ENCODE measurements at places on chromosomes 13 and 19.
A peak's percentile ranks its signal among the peaks of the same experiment; 100 is the strongest.

DNA sequence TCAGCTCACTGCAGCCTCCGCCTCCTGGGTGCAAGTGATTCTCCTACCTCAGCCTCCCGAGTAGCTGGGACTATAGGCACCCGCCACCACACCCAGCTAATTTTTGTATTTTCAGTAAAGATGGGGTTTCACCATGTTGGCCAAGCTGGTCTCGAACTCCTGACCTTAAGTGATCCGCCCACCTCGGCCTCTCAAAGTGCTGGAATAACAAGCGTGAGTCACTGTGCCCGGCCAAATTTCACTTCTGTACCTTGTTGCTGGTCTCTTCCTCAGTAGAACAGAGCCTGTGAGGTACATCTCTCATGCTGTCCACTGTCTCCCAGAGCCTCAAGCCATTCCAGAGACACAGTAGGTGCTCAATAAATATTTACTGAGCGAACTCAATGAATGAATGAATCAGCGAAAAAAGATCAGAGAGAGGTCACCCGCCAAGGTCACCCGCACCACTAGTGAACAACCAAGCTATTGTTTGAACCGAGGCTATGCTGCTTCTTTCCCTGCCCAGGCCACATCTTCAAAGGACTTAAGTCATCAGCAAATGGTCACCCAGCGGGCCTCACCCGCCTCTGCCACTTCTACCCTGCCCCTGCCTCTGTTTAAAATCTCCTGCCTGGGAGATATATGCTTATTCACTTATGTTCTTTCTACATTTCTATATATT is 9.3 kb downstream of the TMEM143 start:
- no peak for DNase-seq

DNA sequence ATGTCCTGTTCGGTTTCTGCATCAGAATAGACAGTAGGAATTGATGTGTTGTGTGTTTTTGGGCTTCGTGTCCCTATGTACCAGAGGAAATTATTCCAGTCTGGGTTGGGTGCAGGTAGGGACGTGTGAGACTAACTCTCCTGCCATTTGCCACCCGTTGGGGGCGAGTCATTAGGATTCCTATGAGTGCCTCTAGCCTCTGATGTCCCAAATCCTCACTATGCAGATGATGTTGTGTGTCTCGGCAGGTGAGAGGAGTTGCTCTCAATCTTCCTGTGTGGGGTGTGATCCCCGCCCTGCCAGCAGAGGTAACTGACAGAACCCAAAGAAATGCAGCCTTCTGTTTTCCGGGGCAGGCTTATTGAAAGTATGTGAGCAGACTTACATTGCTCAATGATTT is 31.2 kb upstream of the ZNF331 start:
- no peak for DNase-seq

- DNase-seq = peak; percentile 99
Observed at GRCh38 chr19:35775298-35776101, at the start of gene ARHGAP33. ARHGAP33 (plus strand) TSS chr19:35775564; CDS start chr19:35775659, 95 bp downstream.

DNA sequence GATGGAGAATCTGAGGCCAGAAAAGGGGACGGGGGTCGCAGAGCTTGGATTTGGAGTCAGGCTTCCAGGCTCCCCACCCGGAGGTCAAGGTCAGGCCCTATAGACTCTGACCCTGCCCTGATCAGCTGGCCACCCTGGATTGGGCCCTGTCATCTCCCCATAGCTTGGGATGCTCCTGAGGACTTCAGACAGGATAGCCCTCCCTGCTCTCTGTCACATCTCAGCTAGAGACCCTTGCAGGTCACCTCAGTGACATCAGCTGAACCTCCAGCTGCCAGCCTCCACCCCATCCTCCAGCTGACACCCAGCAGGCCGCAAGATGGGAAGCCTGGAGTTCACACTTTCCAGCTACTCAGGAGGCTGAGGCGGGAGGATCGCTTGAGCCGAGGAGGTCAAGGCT is 2.8 kb upstream of the TPM4 start:
- DNase-seq = peak; percentile 17

- DNase-seq = no peak
Observed at GRCh38 chr19:4897146-4897545, 5.5 kb downstream of the ARRDC5 start.

DNA sequence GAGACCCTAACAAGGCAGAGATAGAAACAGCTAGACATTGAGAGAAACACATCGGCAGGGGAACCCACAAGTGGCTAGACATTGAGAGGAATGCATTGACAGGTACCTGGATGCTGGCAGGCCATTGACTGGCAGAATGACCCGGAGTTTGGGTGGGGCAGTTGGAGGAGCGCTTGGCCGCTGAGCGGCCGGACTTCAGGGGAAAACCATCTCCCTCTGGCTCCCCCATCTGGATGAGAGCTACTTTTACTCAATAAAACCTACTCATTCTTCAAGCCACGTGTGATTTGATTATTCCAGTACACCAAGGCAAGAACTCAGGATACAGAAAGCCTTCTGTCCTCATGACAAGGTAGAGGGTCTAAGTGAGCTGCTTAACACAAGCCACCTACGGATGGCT is 473.4 kb downstream of the SLITRK5 start:
- DNase-seq = no peak

DNA sequence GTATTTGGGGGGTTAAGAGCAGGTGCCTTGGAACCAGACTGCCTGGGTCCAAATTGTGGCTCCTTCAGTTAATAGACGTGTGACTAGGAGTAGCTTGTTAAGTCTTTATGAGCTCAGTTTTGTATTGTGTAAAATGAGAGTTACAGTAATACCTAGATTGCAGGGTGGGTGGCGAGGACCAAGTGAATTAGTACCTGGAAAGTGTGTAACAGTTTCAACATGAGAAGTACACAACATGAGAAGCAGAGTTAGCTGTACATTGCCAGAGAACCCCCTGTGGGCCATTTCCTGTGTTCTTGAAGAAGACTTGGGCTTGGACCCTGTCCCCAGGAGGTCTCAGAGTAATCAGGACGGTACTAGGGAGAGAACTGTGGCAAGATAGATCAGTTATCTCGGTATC is 36.8 kb downstream of the PPP2R1A start:
- DNase-seq = no peak

GRCh38 chr13:98173431-98174152 is 3.5 kb downstream of the RNF113B start:
- no peak for DNase-seq

DNA sequence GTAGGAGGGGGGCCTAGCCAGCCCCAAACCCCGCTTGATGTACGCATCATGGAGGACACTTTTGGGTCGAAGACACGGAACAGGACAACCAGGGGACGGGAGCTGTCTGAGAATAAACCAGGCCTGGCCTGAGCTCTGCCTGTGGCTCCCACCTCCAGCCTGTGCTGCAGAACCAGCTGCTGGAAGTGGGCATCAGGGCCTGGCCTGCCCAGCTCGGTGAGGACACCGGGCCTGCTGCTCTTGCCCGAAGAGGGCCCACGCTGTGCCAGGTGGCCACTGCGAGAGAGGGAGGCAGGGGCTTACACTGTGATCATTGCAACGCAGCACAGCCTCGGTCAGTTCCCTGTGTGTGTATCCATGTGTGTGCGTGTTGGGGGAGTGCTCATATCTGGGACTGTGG is 34.6 kb downstream of the CEBPG start:
- no peak for DNase-seq

GRCh38 chr13:23160638-23161480 is 19.9 kb upstream of the SGCG start:
- DNase-seq = no peak

- DNase-seq = no peak
Observed at GRCh38 chr13:110403315-110403714, 96.2 kb downstream of the COL4A2 start.

DNA sequence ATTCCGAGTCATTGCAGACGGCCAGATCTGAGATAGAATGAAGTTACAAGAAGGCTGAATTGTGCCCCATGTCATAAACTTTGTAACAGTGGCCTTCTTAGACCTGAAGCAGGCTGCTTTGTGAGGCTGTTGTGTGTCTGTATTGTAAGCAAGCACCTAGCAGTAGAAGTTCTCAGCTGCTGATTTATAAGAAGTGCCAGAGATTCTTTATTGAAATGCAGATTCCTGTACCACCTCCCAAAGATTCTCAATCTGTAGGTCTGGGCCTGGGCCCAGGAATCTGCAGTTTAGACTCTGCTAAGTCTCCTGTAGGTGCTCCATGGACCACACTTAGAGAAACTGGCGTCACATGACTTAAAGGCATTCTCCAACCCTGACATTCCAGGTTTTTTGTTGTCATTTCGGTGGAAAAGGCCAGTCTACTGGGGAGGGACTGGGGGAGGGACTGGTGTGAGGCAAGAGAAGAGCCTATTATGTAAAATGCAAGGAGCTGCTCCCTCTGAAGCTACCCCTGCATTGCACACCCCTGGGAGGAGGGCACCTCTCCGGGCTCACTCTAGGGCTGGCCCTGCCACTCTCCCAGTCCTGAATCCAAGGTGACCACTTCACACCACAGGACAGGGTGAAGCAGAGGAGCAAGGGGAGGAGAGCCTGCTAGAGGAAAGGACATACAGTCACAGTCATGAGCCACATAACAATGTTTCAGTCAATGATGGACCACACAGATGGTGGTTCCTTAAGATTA is 769 bp upstream of the TMEM272 start:
- DNase-seq = no peak

- DNase-seq = no peak
Observed at GRCh38 chr13:58298556-58299135, 667.1 kb downstream of the PCDH17 start.

GRCh38 chr13:100667894-100668293 is 6.7 kb downstream of the TMTC4 start:
- DNase-seq = no peak

- no peak for DNase-seq
Observed at GRCh38 chr19:57559008-57559403, 657 bp downstream of the ZNF550 start.

DNA sequence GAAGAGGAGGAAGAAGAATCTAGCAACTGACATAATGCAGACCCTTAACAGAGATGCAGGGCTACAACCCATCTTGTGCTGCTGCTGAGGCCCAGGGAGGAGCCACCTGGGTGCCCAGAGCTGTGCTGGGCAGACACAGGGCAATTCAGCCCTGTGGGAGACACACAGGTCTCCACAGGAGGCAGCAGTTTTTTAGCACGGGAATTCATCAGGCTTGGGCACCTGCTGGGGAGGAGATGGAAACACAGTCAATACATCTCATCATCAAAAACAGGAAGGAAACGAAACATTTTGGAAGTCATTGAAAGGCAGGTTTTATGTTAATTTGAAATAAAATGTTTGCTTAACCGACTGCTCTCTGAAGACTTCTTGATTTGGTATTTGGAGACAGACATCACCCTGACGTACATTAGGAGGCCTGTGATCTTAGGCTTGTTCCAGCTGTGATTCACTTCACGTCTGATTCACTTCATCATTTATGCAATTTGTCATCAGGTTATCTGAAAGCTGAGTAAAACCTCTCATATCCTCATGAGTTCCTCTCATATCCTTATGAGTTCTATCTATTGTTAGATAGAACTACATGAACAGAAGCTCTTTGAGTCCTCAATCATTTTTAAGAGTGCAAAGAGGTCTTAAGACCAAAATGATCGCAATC is 77.4 kb downstream of the CYSLTR2 start:
- DNase-seq = no peak

GRCh38 chr13:36820222-36820621 is 1.2 kb downstream of the RFXAP start:
- no peak for DNase-seq

- no peak for DNase-seq
Observed at GRCh38 chr13:23724196-23724970, 154.2 kb downstream of the TNFRSF19 start.

- no peak for DNase-seq
Observed at GRCh38 chr19:29404951-29405727, 120.7 kb upstream of the VSTM2B start.

DNA sequence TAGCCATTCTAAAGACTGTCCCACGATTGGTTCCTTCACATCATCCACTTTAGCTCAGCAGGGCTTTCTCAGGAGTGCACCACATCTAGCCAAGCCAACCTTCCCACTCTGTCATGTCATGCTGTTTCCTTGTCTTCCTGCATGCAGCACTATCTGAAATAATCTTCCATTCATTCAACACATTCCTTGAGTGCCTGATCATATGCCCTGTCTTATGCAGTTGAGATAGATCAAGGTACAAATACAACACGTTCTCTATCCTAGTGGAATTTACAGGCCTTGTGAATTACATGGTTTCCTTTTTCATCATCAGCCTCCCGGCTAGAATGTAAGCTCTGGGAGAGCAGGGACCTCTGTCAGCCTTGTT is 6.8 kb upstream of the MRPS31 start:
- no peak for DNase-seq

DNA sequence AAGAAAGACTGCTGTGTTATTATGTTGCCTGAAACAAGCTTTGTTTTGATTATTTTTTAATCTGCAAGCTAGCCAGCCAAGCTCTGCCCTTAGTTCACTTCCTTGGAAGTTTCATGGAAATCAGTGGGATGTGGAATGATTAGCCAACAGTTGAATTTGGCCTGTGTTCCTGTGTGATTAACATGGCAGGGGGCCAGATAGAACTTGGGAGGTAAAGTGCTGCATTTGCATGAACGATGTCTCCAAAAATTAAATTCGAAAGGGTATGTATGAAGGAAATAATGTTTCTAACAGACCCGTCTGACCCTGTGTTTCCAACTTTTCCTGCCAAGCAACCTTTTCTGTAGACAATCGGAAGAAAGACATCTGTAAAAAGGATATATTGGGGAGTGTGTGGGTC is 32.2 kb downstream of the UFM1 start:
- no peak for DNase-seq

DNA sequence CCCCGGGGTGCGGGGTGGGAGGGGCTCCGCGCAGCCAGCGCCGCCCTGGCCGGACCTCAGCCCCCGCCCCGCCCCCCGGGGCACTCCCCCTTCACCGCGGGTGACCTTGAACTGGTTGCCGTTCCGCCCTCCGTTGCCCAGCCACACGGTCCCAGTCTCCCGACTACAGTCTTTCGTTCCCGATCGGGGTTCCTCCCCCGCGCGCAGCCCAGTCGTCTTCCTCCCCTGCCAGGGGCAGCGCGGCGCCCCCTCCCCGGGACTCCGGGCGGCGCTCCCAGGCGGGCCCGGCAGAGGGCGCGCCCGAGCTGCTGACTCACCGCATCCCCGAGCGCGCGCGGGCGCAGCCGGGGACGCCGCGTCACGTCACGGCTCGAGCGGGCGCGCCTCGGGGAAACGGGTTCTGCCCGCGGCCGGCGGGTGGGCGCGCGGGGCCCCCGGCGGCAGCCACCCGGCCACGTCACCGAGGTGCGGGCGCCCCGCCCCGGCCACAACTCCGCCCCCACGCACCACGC is 459 bp downstream of the MIDN start:
- DNase-seq = peak; percentile 90
